ENCODE measurements at places on chromosomes 12 and 14. TPM values are rescaled to one million over a fixed set of nuclear protein-coding genes. Genes with fewer than 3 reads are reported as not detected.

SYNDIG1L gene
- total RNA-seq, result not detected

RBP5 gene
- total RNA-seq, result not detected

RTN1 gene
- 1.6 TPM for total RNA-seq

SLC25A47 gene
- total RNA-seq, result not detected

CFAP54 gene
- total RNA-seq, result 1.4 TPM

NXPH4 gene
- total RNA-seq, result 0.65 TPM

Measured in smooth muscle cell of bladder (primary cell).